ENCODE measurements at places on chromosomes 13 and 19. TPM values are rescaled to one million over a fixed set of nuclear protein-coding genes. Genes with fewer than 3 reads are reported as not detected.

NKPD1 gene
- not detected for total RNA-seq

ZNF528 gene
- total RNA-seq = 32.5 TPM

SIGLEC8 gene
- not detected for total RNA-seq

GGACT gene
- total RNA-seq = 2.5 TPM

CD70 gene
- total RNA-seq = 274 TPM

GRCh38 chr19:39181500-39182173, 15.1 kb upstream of the NCCRP1 start:
- DNase-seq = no peak

GRCh38 chr13:22031702-22032286, 360.9 kb downstream of the FGF9 start:
- no peak for DNase-seq

GRCh38 chr13:110280985-110281688, 25.8 kb downstream of the COL4A1 start:
- no peak for DNase-seq

GRCh38 chr19:51710163-51710562, 13.6 kb downstream of the HAS1 start:
- no peak for DNase-seq

- DNase-seq = peak; percentile 14
These were observed 62.8 kb upstream of the CEACAM8 start for GRCh38 chr19:42657556-42657955.

DNA sequence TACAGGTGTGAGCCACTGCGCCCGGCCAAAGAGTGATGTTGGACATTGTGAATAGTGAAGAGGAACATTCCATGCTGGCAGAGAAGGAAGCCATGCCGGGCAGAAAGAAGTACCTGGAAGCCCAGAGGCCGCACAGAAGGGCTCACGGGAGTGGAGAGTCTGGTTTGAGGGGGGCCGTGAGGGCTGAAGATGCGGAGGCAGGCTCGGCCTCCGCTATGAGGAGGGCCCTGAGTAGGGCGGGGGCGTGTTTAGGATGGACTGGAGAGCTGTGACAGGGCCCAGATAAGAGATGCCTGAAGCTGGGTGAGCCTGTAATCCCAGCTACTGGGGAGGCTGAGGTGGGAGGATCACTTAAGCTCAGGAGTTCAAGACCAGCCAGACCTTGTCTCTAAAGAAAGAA, 1.6 kb downstream of the JOSD2 start:
- no peak for DNase-seq

- DNase-seq = peak; percentile 98
These were observed 4.8 kb downstream of the RPS16 start for GRCh38 chr19:39430675-39431593.

DNA sequence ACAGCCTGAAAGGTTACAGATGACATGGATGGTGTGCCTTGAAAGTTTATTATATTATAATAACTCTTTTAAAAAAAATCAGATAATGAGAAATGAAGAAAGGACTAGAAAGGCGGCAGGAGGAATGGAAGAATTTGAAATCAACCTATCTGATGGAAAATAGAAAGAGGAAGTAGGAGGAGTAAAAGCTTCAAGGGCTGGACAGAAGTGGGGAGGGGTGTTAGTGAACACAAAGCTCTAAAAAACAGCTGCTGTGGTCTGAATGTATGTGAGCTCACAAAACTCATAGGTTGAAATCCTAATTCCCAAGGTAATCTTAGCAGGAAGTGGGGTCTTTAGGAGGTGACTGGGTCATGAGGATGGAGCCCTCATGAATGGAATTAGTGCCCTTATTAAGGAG, 19.5 kb downstream of the CCDC70 start:
- no peak for DNase-seq

- no peak for DNase-seq
These were observed 14.7 kb downstream of the ZNF441 start for GRCh38 chr19:11781295-11782057.

- DNase-seq = no peak
These were observed 696.2 kb upstream of the SLITRK5 start for GRCh38 chr13:86974995-86975328.

GRCh38 chr13:84873951-84874350, 925.3 kb downstream of the SLITRK6 start:
- DNase-seq = no peak

DNA sequence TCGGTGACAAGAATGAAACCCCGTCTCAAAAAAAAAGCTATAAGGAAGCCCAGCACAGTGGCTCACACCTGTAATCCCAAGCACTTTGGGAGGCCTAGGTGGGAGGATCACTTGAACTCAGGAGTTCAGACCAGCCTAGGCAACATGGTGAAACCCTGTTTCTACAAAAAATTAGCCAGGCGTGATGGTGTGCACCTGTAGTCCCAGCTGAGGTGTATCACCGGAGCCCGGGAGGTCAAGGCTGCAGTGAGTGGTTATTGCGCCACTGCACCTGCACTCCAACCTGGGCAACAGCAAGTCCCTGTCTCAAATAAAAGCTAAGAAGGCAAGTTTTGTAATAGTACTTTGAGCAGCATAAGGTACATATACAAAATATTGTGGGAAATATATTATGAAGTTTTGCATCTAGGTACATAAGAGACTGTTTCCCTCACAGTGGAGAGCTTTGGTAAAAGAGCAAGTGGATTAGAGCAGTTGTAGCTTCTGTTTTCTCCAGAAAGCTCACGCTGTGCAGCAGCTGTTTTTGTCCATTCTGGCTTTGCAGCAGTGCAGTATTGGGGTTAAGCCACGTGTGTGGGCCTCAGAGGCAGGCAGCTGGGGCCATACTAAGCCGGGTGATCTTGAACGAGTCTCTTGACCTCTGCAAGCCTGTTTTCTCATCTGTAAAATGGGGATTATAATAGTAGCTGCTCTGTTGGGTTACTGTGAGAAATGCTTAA, 35.4 kb downstream of the ARHGAP35 start:
- DNase-seq = no peak

GRCh38 chr19:19399733-19400433, 5.6 kb upstream of the GATAD2A start:
- no peak for DNase-seq

DNA sequence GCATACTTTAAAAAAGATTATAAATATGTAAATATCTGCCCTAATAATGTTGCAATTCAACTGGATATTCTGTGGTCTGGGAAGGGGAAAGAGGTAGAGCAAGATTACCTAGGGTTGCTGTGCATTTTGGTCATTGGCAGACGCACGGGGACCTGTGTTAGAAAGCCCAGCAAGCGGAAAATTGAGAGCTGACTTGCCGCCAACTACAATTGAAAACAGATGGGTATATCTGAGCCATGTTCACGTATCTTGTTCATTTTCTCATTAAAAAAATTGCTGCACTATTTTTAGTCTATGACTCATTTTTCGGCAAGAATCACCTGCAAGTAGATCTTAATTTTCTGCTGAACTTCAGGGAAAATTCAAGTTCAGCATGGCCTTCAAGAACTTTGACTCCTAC, 308.5 kb upstream of the TMTC4 start:
- no peak for DNase-seq

DNA sequence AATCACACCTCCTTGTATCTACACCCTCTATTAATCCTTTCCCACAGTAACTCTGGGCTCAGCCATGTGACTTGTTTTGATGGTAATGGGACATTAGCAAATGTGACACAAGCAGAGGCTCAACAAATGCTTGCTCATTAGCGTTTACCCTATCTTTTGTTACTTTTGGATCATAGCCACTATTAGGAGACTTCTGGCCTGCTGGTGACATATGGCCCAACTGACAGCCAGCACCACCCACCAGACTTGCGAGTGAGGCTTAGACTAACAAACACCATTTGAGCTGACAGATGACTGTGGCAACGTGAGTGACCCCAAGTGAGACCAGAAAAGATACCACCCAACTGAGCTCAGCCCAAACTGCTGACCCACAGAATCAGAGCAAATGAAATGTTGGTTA, 154.1 kb downstream of the OLFM4 start:
- DNase-seq = no peak

DNA sequence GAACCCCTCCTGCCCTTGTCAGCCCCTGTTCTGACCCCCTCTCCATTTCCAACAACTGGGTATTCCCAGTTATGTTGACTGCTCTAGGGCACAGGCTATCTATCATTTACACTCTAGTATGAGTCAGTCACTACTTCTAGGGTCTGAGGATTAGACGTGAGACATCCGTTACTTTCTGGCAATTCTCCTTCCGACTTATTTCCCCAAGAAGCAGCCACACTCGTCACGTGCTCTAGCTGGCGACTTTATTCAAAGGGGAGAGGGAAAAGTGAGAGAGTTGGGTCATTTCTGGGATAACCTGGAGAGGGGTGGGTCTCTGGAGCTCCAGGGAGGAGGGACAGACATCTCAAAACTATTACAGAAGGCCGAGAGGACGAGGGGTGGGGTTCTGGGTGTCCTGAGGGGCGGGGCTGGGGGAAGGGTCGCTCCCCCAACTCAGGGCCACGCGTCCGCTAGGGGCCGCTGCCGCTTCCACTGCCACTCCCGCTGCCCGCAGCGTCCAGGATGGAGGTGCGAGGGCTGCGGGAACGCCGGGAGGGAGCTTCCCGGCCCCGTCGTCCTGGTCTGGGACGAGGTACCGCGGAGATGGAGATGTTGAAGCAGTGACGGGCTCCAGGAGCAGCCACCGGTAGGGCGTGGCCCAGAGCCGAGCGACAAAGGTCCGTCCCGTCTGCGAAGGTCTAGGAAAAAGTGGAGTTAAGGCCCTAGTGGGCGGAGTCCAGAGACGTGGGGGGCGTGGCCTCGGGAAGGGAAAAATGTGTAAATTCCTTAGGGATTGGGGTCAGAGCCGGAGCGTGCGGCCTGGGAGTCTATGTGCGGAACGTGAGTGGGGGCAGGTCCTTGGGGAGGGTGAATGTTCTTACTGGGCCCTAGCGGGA, 8.9 kb downstream of the RTBDN start:
- DNase-seq = no peak

DNA sequence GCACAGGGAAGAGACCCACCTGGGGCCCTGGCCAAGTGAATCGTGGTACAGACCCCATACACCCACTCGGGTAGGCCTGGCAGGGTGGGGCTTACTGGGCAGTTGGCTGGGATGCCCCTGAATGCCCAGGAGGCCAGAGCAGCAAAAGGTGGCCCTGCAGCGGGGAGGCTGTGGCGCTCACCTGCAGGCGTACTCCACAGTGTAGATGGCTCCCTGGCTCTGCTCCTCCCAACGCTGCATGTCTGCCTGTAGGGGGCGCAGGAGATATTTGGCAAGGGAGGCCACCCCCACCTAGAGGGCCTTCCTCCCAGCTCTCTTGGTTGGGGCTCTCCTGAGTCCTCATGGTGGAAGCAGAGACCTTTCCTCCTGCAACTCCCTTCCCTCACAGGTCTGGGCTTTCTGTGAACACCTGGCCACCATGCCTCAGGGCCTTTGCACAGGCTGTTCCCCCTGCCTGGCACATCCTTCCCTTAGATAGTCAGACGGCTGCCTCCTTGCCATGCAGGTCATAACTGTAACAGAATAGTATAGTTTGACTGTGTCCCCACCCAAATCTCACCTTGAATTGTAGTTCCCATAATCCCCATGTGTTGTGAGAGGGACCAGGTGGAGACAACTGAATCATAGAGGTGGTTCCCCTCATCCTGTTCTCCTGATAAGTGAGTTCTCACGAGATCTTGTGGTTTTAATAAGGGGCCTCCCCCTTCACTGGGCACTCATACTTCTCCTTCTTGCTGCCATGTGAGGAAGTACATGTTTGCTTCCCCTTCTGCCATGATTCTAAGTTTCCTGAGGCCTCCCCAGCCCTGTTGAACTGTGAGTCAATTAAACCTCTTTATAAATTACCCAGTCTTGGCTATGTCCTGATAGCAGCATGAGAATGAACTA, 5.9 kb downstream of the BORCS8 start:
- peak; percentile 15 for DNase-seq

DNA sequence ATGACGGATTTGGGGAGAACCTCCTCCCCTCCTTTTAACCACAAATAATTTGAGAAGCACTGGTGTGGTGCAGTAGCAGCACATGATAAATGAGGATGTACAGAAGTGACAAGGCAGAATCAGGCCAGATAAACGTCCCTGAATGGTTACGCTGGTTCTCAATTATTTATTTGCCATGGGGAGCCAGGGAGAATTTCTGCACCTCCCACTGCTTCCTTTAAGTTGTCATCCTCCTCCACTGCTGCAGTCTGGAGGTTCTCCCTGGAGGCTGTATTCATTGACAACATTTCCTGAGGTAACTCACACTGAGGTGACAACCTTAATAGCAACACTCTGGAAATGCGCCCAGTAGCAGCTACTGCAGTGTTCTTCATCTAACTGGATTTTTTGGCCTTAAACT, 308.9 kb upstream of the SLITRK1 start:
- no peak for DNase-seq

DNA sequence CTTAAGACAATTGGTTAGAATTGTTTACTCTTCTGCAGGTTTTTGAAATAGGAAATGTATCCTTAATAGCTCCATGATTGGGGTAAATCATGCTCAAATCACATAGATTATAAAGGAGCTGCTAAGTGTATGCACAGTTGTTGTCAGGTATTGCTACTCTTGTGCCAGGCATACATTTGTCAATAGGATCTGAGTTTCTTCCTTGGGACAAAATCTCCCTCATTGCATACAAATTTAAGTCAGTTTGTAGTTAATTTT, 109.3 kb upstream of the MLNR start:
- peak; percentile 6 for DNase-seq

DNA sequence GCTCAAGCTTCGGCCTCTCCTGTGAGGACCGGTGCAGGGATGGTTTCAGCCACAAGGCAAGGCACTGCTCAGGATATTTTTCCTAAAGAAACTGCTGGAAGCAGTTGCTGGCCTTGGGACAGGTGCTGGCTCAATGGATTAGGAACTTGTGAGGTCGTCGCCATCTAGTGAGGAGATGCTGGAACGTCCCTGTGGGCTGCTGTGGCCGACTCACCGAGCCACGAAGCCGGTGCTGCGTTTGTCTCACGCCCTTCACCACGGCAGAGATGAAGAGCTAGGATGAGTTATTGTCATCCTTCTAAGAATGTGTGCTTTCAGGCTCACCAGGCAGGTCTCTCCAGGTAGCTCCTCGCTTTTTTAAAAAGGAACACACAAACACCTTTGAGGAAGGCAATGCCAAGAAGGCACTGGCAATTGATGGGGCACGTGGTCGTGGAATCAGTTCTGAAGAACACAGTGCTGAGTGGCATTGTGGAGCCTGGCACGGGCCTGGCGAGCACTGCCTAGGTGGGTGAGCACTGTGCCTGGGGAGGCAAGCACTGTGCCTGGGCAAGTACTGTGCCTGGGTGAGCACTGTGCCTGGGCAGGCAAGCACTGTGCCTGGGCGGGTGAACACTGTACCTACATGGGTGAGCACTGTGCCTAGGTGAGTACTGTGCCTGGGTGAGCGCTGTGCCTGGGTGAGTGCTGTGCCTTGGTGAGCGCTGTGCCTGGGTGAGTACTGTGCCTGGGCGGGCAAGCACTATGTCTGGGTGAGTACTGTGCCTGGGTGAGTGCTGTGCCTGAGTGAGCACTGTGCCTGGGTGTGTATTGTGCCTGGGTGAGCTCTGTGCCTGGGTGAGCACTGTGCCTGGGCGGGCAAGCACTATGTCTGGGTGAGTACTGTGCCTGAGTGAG, 140.4 kb downstream of the TEX29 start:
- peak; percentile 8 for DNase-seq

- DNase-seq = no peak
These were observed 59.5 kb upstream of the SLC7A1 start for GRCh38 chr13:29654843-29655547.

DNA sequence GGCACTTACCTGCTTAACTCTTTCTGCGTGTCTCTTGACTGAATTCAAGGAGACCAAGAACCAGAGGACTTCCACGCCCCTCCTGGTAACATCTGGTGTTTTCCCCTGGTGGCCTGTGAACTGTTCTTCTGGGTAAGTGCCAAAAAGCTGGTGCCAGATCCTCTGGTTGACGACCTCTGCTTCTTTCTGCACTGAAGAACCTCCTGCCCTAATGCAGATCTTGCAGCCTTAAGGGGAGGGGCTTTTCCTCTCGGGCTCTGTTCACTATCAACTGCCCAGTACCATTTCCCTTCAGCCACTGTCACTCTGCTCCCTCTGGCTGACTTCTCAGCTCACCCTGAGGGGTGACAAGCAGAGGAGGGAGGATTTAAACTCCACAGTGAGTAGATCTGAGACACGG, 6.1 kb upstream of the ERVV-1 start:
- DNase-seq = no peak

Data from Caki2 (cell line).